ENCODE measurements at places on chromosomes 5 and 9. TPM values are rescaled to one million over a fixed set of nuclear protein-coding genes. Genes with fewer than 3 reads are reported as not detected.

GRCh38 chr9:112283582-112284253 lies 49.7 kb downstream of the PTBP3 start:
- DNase-seq, result no peak

- peak; percentile 51 for DNase-seq
Measured at GRCh38 chr5:96125231-96125891, 163.7 kb upstream of the ELL2 start.

GRCh38 chr5:37015795-37016666 lies 139.5 kb downstream of the NIPBL start:
- no peak for DNase-seq

The GFPT2 gene
- 12.0 TPM for total RNA-seq

GRCh38 chr5:149474198-149474597 lies 77.0 kb downstream of the CSNK1A1 start:
- peak; percentile 59 for DNase-seq

- DNase-seq, result peak; percentile 72
Measured at GRCh38 chr9:86795823-86796553, 151.3 kb downstream of the GAS1 start.

- DNase-seq, result no peak
Measured at GRCh38 chr9:92518199-92518598, 17.6 kb downstream of the ECM2 start.
